Stimulated activated CD8-positive, alpha-beta memory T cell treated with anti-CD3 and anti-CD28 coated beads, Interleukin-4, amount 100 ng/mL, for 1 hour (primary cell): ENCODE measurements at places on chromosomes 4 and X.

GRCh38 chr4:169228076-169228475, 42.7 kb downstream of the SH3RF1 start:
- no peak for DNase-seq

GRCh38 chr4:26361297-26361696, 40.5 kb downstream of the RBPJ start:
- DNase-seq = no peak

GRCh38 chr4:121597346-121597934, 99.3 kb downstream of the ANXA5 start:
- no peak for DNase-seq

GRCh38 chr4:108694423-108694822, 44.0 kb downstream of the OSTC start:
- no peak for DNase-seq

- no peak for DNase-seq
These were observed 4.9 kb downstream of the SLC9A7 start for GRCh38 chrX:46754036-46754435.

GRCh38 chrX:2502120-2502667, 1.4 kb upstream of the DHRSX start:
- DNase-seq = no peak
